ENCODE measurements at places on chromosomes 3 and 15.

GRCh38 chr3:37970802-37971201, 19.8 kb upstream of the VILL start:
- no peak for DNase-seq

DNA sequence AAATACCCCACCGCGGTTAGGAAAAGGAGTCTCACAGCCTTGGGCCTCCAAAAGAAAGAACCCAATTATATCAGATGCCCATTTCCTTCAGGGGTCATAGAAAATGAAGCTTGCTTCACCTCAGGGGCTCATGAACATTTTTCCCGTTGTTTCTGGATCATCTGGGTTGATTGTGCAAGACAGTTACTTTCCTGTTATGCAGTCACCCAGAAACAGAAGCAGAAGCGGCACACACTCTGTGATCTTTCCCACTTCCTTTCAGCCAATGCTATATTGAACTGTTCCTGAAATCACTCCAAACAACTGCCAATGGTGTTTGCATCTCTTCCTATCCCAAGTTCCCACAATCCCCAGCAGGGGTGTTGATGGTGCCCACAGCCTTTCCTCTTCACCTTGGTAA, 295.6 kb upstream of the RASGRP1 start:
- no peak for DNase-seq

DNA sequence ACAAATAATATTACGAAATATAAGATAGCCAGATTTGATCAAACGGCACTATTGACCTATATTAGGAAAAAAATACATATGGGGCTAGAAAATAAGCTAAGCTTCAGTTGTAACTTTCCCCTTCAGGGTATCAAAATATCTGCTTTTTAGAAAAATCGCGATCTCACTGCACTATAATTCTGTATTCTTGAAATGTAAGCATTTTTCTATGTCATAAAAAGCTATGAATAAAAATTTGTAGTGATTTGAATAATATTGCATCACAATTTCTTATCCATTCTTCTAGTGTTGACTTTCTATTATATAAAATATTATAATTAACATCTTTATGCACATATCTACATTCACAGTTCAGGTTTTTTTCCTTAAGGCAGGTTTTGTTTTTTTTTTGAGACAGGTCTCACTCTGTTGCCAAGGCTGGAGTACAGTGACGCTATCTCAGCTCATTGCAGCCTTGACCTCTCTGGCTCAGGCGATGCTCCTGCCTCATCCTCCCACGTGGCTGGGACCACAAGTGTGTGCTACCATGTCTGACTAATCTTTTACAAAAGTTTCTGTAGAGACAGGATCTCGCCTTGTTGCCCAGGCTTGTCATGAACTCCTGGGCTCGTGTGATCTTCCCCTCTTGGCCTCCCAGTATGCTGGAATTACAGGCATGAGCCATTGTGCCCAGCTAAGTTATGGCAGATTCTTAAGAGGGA, 21.6 kb downstream of the EMC4 start:
- DNase-seq = no peak

GRCh38 chr3:196122021-196122687, 40.3 kb upstream of the TFRC start:
- no peak for DNase-seq
